ENCODE measurements at places on chromosomes 12 and 14.
A peak's percentile ranks its signal among the peaks of the same experiment; 100 is the strongest.

DNA sequence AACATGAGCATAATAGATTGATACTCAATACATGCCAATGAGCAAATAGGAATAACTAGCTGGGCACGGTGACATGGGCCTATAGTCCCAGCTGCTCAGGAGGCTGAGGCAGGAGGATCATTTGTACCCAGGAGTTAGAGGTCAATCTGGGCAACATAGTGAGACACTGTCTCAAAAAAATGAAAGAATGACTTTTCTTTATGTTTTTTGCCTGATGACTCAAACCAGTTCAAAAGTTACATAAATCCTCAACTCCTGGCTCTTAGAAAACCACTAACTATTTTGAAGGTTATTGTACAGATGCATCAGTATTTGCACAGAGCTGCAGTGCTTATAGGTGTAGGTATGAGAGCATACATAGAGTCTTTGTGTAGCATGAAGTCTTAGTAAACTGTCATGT lies 219.2 kb upstream of the RGS6 start:
- no peak for DNase-seq

DNA sequence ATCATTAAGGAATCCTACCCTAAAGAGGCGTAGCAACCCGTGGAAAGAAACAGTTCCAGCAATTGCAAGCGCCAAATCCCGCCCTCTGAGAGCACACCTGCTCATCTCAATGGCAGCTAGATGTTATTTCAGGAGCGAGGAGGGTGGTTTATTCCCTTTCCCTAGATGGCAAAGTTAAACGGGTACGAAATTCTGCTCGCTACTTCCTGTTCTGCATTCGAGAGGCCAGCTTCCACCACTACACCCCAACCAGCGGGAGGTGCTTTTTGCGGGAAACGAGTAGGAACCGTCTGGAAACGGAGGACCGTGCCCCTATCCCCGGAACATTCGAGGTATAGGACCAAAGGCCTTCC lies 536 bp downstream of the VPS29 start:
- DNase-seq = peak; percentile 20

GRCh38 chr12:95633732-95634465 lies 82.6 kb upstream of the USP44 start:
- no peak for DNase-seq

GRCh38 chr12:67692966-67693365 lies 44.4 kb downstream of the DYRK2 start:
- no peak for DNase-seq

DNA sequence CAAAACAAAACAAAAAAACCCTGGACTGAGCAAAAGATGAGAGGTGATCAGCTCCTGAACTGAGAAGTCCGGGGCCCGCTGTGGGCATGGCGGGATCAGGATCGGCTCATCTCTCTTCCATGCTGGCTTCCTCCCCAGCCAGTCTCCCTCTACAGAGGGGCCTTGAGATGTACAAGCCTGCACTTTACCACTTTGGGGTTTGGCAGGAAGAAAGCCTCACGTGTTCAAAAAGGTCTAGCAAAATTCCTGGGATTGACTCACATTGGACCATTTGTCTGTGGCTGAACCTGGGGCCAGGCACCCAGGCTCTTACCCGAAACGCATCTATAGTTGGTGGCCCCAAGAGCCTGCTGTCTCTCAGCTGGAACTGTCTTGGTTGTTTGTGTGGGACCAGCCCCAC lies 89.0 kb downstream of the SLC24A4 start:
- no peak for DNase-seq

DNA sequence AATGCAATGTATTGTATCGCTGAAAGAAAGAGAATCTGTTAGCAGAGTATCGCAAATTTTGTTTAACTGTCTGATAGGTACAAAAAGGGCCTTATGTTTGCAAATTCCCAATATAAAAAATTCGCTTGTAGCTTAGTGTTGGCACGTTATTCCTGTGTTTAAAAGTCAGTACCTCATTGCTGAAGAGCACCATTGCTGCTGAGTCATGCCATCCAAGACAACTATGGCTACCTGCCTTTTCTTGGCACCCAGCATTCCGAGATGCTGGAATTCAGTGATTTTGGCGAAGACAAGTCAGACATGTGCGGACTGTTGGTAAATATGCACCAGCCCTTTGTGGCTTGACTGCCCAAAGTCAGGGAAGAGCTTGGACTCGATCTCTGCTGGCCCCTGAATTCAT lies 149.5 kb upstream of the EEA1 start:
- no peak for DNase-seq

GRCh38 chr14:78363008-78363407 lies 192.8 kb downstream of the NRXN3 start:
- DNase-seq = no peak

- no peak for DNase-seq
Measured at GRCh38 chr14:61940666-61941420, 178.6 kb downstream of the SNAPC1 start.

- DNase-seq = peak; percentile 50
Measured at GRCh38 chr14:26276757-26277156, 321.1 kb downstream of the NOVA1 start.

- no peak for DNase-seq
Measured at GRCh38 chr12:115811929-115812328, 465.6 kb downstream of the MED13L start.

GRCh38 chr12:70719672-70720420 lies 82.6 kb upstream of the PTPRB start:
- DNase-seq = peak; percentile 86

- DNase-seq = no peak
Measured at GRCh38 chr12:79690142-79690637, 574 bp downstream of the PAWR start.

- DNase-seq = no peak
Measured at GRCh38 chr12:23666866-23667265, 282.6 kb downstream of the SOX5 start.

- no peak for DNase-seq
Measured at GRCh38 chr14:50774542-50775267, 56.3 kb downstream of the NIN start.

Measured in NCI-H1092 treated with DMSO at 0.1 percent for 48 hours (cell line).